ENCODE measurements at places on chromosomes 6 and 20.
A peak's percentile ranks its signal among the peaks of the same experiment; 100 is the strongest.

- no peak for DNase-seq
Measured at GRCh38 chr6:33313105-33313708, 671 bp downstream of the TAPBP start.

GRCh38 chr6:150005761-150006651 is 19.3 kb downstream of the RAET1L start:
- no peak for DNase-seq

GRCh38 chr6:2794171-2794730 is 29.1 kb downstream of the WRNIP1 start:
- no peak for DNase-seq

- no peak for DNase-seq
Measured at GRCh38 chr6:87858440-87858839, 156.4 kb upstream of the AKIRIN2 start.

DNA sequence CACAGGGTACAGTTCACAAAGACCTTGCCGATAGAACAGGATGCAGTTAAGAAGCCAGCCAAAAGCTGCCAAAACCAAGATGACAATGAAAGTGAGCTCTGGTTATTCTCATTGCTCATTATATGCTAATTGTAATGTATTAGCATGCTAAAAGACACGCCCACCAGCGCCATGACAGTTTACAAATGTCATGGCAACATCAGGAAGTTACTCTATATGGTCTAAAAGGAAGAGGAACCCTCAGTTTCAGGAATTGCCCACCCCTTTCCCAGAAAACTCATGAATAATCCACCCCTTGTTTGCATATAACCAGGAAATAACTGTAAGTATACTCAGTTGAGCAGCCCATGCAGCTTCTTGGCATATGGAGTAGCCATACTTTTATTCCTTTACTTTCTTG is 748.7 kb downstream of the QKI start:
- no peak for DNase-seq

DNA sequence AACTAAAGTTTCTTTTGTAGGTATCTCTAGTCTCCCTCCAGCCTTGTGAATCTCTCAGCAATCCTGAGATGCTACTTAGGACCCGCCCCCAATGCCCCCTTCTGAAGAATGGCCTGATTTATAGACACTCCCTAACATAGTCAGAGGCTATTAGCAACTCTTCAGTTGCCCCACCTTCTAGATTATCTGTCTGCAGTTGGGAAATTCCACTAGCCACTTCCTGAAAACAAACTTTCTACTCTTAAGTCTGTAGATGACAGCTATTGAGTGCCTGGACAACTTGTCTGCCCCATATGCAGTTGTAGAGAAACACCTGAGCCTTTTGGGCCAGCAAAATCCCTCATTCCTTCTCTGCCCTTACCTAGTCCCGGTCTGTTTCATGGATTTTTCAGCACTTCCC is 188.2 kb upstream of the PREP start:
- DNase-seq: no peak

DNA sequence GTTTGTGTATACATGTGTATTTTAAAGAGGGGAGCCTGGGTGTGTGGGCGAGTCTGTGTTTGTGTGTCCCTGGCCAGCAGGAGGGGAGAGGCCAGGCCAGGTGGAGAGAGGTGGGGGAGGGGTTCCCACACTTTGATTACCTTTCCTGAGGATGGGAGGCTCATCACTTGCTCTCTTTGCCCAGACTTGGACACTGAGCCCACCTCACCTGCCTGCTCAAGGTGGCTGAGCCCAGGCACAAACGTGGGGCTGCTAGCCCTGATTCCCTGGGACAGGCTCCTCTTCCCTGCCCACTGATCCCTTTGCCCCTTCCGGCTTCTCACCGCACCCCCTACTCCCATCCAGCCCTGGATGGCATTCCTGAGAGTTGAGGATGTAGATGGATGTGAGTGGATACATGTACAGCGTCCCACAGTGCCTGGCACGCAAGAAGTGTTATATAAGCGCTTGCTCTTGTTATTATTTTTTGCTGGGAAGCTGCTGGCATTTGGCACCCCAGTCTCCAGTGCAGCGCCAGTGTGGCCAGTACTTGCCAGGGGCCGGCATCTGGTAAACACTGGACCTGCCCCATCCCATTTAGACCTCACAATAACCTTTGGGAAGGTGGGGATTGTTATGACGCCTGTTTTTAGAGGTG is 2.7 kb downstream of the CEBPB start:
- DNase-seq: no peak

DNA sequence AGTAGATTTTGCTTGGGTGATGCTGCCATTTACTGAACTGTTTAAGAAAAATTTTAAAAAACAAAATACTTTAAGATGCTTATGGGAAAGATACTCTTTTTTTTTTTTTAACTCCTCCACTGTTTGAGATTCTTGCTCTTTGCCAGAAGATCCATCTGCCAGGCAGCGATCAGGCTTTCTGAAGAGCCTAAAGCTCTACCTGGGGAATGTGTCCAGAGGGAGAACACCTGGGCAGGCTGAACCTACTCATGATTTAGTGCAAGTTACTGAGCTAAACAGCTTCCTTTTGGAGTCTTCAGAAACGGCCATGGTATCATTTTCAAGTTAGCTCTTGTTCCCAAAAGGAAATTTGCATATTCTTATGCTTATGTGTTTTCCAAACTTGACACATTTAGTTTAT is 23.5 kb upstream of the MLIP start:
- no peak for DNase-seq

GRCh38 chr20:32348207-32348606 is 9.9 kb upstream of the ASXL1 start:
- DNase-seq: no peak

- DNase-seq: no peak
Measured at GRCh38 chr20:2405693-2406065, 25.0 kb downstream of the TGM6 start.

DNA sequence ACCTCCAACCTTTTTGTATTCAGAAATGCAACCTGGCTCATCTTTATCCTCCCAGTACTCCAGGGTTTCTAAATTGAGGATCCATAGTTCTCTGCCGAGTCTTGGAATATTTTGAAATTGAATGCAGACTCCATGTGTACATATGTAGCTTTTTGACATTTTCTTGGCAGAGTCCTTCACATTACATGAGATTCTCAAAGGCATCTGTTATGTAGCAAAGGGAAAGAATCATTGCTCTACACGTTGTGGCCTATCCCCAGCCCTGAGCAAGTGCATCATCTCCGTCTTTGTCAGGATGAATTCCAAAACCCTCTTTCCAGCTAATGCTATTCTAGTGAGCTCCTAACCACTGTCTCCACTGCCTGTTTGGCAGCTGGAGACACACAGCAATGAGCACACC is 742.9 kb downstream of the DHX35 start:
- no peak for DNase-seq

- DNase-seq: no peak
Measured at GRCh38 chr6:140912686-140913085, 1220.0 kb upstream of the GJE1 start.

DNA sequence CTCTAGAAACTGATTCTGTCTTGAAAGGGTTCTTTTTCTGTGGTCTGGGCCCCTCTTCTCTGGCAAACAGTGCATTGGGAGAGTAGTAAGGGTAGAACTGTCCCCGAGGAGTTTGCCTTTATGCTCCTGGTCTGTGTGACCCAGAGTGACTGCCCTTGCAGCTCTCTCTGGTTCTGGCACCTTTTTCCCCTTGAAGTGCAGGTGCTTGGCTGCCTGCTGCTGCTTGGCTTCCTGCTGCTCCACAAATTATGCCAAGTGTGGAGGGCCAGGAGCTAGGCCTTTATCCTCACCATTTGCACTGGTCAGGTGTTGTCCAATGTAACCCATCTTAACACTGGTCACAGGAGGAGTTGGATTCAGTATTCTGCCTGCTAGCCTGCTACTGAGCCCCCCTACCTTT is 11.2 kb downstream of the KIZ start:
- DNase-seq: no peak

DNA sequence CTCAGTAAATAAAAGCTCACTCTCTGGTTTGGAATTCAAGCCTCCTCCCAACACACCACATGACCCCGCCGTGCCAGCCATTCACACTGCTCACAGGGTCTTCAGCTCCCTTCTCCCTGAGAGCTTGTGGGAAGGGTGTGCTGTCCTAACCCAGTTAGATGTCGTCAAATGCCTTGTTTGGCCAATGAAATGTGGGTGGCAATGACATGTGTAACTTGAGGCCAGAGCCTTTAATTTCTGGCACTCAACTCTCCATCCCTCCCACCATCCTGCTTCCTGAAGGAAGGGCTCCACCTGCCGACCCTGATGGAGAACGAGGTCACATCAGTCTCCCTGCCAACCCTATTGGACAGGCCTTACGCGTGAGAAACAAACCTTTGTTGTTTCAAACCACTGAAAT is 224.5 kb upstream of the AGPAT4 start:
- DNase-seq: peak; percentile 69

- no peak for DNase-seq
Measured at GRCh38 chr6:70164556-70164955, 138.3 kb downstream of the COL9A1 start.

GRCh38 chr6:40432982-40433381 is 154.2 kb downstream of the LRFN2 start:
- no peak for DNase-seq

GRCh38 chr6:88695937-88696336 is 267.5 kb downstream of the RNGTT start:
- no peak for DNase-seq

DNA sequence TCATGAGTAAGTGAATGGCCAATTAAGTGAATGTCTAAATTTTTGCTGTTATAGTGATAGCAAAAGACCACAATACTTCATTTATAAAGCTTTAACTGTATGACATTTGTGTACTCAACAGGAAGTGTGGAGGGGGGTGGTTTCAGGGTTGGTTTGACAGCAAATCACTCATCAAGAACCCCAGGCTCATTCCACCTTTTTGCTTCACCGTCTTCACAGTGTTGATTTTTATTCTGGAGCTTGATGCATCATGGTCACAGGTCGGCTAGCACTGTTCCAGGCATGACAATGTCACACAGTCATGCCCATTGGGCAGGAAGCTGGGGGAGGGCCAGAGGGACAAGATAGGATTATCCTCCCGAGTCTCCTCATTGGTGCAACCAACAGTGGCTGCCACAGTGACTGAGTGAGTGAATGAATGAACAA is 75.0 kb downstream of the MDGA1 start:
- DNase-seq: no peak

DNA sequence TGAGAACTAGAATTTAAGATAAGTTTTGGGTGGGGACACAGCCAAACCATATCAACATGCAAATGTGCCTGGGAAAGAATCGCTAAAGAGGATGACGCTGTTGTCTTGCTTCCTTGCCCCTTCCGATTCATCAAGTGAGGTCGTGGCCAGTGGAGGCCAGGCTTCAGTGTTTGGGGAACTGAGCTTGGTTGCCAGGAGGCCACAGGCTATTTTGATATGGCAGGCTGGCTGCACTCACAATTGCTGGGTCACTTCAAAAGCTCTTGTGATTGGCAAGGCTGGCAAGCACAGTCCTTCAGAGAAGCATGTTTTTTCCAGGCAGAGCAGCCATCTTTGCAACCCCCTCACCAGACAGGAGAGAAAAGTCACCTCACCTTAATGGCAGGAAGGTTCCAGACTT is 45.8 kb downstream of the SAMD5 start:
- no peak for DNase-seq

- no peak for DNase-seq
Measured at GRCh38 chr6:146990284-146990683, 213.9 kb upstream of the STXBP5 start.

DNA sequence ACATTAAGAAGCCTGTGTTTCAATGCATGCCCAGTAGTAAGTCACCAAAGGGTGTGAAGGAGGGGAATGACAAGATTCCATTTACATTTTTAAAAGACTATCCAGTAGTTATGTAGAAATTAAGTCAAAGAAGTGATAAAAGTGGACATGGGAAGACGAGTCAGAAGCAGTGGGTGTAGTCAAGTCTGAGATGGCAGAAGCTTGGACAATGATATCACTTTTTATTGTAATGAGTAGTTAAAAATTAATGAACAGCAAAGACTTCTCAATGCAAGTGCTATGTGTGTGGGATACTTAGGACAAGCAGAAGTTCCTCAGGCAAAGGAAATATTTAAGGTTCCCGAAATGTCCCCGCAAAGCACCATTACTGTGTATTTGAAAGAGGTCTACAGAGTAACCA is 156.0 kb downstream of the DST start:
- DNase-seq: no peak

DNA sequence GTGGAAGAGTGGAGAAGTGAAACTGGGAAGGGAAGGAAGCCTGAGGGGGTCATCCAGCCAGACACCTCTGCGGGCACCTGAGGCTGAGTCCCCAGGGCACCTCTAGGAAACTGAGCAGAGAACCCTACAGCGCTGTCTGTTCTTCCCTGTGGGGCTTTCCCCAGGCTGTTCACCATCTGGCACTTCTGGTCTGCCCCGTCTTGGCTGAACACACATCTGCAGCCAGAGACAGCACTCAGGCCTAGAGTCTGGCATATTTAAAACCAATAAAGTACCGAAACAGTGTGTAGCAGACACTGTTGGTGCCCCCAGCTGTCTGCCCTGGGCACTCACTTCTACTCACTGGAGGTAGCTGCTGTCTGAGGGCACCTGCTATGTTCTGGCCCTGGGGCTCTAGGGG is 9.4 kb upstream of the ARFGEF2 start:
- DNase-seq: no peak

DNA sequence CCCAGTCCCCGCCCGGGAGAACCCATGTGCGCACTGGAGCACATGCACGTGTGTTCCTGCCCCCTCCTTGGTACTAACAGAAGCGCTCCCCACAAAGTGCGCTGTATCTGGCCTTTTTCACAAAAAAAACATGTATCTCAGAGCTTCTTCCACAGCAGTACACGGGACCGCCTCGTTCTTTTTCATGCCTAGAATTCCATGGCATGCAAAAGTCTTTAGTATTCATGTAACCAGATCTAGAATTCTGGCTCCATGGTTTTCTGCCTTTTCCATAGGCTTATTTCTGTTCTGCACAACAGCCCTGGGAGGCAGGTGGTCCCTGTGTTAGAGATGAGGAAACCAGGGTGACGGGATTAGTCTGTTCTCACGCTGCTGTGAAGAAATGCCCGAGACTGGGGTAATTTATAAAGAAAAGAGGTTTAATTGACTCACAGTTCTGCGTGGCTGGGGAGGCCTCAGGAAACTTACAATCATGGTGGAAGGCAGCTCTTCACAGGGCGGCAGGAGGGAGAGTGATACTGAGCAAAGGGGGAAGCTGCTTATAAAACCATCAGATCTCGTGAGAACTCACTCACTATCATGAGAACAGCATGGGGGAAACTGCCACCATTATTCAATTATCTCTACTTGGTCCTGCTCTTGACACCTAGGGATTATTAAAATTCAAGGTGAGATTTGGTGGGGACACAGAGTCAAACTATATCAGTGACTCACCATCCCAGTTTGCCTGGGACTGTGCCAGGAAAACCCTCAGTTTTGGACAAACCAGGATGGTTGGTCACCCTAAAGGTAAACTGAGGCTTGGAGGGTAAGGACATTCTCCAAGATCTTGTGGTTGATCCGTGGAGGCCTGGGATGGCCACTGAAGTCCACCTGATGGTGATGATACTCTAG is 41.0 kb downstream of the C20orf203 start:
- DNase-seq: no peak

GRCh38 chr6:114346451-114346850 is 3.6 kb upstream of the HS3ST5 start:
- DNase-seq: no peak
